ENCODE measurements at places on chromosomes 11 and 22.

DNA sequence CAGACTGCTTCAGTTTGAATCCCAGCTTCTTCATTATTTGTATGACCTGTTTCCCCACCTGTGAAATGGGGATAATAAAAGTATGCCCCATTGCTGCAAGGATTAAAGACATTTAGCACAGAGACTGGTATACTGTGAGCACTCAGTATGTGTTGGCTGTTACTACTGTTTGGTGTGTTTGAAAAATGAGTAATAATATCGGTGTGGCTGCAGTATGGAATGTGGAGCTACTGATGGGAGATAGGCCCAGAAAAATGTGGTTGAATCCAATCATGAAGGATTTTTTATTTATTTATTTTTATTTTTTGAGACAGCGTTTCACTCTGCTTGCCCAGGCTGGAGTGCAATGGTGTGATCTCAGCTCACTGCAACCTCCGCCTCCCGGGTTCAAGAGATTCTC is 9.1 kb upstream of the C1QTNF4 start:
- no peak for DNase-seq

DNA sequence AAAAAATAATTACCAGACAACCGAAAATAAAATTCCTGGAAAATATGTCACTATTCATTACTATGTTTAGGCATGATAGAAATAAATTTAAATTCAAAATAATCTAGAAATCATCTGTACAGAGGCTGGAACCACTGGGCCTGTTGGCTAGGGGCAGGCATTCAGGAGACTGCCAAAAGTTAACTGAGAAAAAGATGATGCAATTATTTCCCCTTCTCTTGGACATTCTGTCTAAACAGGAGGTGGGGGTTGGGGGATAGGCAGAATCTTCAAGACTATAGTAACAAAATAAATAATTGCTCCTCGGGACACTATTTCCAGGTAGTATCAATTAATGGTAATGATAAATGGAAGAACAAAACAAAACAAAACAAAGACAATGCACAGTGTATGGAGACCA is 14.1 kb downstream of the BTBD10 start:
- DNase-seq: no peak

DNA sequence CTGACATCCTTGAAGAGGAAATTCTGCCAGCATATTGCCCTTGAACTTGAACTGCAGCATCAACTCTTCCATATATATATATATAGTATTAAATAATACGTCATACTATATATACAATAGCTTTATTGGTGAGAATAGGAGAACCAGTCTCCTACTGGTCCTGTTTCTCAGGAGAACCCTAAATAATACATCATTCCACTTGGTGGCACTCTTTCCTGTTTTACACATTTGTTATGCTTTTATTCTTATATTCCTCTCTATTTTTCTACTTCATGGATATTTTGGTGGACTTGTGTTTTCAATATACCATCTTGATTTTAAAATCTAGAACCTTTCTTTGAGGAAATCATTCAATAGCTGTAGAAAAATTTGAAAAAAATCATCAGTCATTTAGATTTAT is 193.3 kb downstream of the TRPC6 start:
- DNase-seq: no peak

GRCh38 chr11:125314276-125315078 is 149.9 kb downstream of the PKNOX2 start:
- no peak for DNase-seq

GRCh38 chr11:78795621-78796261 is 221.1 kb upstream of the NARS2 start:
- no peak for DNase-seq

All from T-helper 2 cell treated with Interferon-gamma antibody and Interleukin-4, amounts not matched to agents 5 μg/mL and 100 μg/mL, for 36 hours (primary cell).